ENCODE measurements at places on chromosomes 1 and 21.

DNA sequence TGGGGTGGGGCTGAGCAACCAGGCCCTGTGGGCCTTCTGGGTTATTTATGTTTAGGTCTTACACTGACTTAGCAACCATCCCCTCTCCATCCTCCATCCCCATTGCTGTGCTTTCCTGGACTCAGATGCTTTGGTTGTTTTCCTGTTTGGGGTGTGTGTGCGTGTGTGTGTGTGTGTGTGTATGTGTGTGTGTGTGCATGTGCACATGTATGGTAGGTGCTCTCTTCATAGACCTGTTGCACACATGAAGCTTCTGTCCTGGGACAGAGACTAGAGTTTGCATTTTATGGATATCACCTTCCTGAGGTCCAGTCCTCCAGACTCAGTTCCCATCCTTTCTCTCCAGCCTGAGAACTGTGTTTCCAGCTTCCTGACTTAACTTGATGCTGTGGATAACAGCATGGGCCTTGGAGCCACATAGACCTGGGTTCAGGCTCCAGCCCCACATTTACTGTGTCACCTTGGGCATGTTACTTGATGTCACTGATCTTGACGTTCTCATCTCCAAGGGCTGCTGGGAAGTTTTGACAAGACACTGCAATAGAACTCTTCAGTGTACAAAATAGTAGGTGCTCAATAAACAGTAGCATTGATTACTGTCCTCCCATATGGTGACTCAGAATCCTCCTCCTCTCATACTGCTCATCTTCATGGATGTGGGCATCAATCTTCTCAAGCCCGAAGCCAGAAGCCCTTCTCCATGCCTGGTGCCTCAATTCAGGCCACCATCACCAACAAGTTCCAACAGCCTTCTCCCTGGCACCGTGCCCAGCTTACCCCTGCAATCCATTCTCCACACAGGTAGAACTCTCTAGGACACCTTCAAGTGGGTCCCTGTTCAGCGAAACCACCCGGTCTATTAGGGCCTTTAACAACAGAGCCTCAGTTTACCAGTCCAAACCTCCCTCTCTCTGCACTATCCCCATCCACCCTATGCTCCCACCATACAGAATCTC, 181.8 kb upstream of the EDN2 start:
- DNase-seq = no peak

- peak; percentile 76 for DNase-seq
These were observed 32.1 kb downstream of the EYA3 start for GRCh38 chr1:28056129-28056925.

- DNase-seq = no peak
These were observed 80.8 kb downstream of the SASS6 start for GRCh38 chr1:100051893-100052292.

DNA sequence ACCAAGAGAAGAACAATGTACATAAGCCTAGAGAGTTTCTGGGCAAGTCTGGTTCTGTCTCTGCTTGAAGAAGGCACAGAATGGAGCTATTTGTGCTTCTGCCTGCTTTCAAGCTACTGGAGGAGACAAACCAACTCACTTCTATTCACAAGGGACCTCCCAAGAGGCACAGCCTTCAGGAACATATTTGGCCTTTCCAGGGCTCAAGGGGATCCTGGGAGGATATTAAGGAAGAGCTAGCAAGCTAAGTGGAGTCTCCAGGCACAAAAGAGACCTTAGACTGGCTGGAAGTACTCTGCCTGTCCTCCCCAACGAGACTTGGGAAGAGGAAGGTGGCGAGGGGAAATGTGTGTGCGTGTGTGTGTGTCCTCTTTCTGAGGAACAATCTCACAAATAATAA, at the start of gene OR6Y1:
TSS of gene OR6Y1 (minus strand) at position 54 of the 400 bp plus-strand sequence. CDS start 6,300 bp downstream, outside the sequence.
- DNase-seq = no peak

DNA sequence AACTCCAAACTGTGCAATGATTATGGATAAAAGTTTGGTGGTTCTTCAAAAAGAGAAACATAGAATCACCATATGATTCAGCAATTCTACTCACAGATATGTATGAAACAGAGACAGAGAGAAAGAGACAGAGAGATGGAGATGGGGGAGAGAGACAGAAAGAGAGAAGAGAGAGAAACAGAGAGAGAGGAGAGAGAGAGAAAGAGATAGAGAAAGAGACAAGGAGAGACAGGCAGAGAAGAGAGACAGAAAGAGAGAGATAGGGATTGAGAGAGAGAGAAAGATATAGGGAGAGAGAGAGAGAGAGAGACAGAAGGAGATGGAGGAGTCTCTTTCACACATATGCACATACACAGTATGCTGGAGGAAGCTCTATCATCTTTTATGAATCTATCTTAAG, 87.8 kb downstream of the DISC1 start:
- DNase-seq = no peak

DNA sequence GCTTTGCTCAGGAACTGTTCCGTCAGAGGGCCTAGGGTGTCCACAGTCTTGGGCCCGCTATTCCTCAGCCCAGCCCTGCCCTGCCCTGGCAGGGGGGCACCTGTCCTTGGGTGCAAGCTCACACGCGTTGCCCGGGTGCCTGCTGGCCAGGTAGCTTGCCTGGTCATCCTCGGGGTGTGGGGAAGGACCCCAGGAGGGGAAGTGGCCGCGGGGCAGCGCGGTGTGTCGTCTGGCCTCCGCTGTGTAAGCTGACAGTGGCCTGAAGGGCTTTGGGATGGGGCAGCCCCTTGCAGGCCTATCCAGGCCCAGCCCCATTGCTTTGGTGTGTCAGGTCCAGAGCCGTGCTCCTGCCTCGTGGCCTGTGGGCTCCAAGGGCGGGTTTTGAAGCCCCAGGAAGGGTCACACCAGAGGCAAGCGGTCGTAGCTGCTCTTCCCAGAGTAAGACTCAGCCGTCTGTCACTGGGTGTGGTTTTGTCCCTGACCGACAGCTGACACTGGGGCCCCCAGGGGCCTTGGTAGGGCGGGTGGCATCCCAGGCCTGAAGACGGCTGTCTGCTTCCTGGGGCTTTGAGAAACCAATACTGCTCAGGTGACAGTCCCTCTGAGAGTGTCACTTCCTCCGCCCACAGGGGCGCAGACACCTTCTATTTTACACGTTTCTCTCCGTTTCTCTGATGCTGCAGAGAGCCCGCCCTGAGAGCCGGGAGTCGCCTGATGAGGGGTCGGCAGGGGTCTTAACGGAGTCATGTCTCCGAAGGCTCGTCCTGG, 72.1 kb downstream of the SKI start:
- DNase-seq = peak; percentile 44

DNA sequence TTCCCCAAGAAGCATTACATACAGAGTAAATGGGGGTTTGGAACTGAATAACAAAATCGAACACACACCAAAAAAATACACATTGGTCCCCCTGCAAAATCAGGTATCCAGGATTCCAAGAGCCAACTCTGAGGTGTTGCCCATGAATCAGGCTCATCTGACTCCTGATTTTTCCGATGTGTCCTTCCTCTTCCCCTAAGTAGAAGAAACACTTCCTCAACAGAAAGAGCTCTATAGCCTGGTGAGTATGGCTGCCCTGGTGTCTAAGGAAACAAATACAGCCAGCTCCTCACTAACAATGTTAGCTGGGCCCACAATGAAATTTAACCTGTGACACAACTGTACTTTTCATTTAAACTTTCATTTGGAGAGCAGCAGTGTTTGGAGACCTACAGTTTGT, 33.6 kb downstream of the ERI3 start:
- peak; percentile 68 for DNase-seq

DNA sequence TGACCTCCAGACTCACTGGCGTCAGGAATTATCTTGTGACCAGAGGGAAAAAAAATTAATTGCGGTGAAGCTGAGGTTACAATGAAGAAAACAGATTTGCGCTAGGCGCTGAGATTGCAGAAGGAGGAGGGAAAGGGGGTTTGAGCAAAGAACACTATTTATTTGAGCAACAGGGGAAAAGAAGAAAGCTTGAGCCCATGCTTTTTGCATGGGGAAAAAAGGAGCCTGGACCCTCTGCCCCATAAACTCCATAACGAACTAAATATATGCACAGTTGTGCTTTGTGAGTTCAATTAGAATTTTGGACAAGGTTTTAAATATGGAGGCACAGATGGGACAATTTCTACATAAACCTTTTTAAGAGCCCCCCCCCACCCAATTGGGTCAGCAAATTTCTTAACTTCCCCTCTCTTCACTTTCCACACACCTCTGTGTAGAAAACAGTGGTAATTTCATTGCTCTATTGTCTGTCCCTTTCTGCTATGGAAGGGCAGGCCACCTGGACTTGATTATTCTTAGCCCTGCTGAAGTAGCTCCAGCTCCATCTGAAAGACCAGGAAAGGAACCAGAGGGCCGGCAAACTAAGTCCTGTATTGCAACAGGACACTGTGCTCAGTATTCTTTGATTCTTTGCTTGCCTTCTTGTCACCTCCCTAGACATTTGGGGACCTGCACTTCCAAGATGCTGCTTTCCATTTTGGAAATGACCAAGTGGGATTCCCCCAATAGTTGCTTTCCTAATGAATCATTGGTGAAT, 862 bp upstream of the ID3 start:
- DNase-seq = peak; percentile 84

GRCh38 chr1:17355898-17356297, 16.1 kb upstream of the PADI6 start:
- DNase-seq = no peak

GRCh38 chr1:229691362-229691761, 65.3 kb downstream of the URB2 start:
- DNase-seq = no peak

- peak; percentile 46 for DNase-seq
These were observed 5.9 kb downstream of the PHLDA3 start for GRCh38 chr1:201463071-201463552.

DNA sequence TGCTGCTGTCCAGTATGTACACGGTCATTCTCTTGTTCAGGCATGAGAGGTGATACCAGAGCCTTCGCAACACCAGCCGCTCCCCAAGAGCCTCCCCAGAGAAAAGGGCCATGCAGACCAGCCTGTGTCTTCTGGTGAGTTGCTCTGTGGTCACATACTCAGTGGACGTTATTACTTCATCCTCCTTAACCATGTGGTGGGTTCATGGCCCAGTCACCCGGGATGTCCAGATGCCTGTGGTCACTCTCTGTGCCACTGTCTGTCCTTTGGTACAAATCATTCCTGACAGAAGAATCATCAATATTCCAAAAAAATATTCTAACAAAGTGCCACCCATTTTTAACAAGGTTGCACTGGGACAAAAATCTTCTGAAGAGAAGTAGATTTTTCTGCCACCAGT, 8.8 kb upstream of the ZNF124 start:
- DNase-seq = no peak

DNA sequence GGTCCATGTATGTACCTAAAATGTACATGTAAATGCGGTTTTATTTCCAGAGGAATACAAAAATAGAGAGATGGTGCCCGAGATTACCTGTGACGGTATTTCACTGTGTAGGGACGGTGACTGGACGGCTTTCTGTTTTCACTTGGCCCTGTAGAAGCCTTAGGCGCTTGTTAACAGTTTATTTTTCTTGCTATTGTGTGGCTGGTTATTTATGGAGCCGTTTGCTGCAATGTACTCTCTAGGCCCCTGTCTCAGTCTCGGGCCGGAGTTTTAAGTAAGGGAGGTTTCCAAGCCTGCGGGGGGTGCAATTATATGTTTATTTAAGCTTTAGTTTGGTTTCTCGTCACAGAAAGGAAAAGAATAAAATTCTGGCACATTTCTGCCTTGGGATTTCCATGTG, 413 bp downstream of the EFCAB7 start:
- no peak for DNase-seq

DNA sequence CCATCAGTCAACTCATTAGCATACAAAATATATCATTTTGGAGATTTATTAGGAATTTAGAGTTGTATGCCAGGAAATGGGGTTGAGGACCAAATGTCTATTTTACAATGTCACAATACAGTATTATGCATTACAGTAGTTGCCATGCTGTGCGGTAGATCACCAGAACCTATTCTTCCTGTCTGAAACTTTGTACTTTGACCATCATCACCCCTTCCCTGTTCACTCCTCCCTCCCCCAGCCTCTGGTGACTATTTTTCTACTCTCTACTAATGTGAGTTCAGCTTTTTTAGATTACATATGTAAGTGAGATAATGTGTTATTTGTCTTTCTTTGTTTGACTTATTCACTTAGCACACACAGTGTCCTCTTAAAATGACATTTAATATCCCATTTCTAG, 50.8 kb downstream of the PTBP2 start:
- no peak for DNase-seq

GRCh38 chr1:27106561-27107323, 48.2 kb downstream of the SLC9A1 start:
- peak; percentile 59 for DNase-seq

GRCh38 chr1:203069030-203069747, 16.6 kb downstream of the MYOG start:
- peak; percentile 73 for DNase-seq

DNA sequence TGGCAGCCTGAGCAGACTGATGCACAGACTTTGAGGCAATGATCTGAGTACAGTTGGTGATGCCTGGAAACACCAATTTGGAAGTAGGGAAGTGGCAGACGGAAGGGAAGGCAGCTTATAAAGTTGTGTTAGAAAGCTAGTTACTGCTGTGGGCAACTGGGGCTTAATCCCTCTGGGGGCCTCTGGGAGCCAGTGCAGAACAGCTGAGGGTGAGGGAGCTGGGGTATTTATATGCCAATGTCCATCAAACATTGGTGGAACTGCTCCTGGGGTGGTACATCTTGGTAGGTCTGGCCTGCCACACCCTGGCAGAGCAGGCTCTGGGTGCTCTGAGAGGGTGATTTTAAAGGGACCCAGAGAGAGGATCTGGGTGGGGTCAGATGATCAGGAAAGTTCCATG, 28.1 kb downstream of the TNFRSF8 start:
- DNase-seq = no peak

GRCh38 chr1:31934706-31935629, 3.2 kb downstream of the PTP4A2 start:
- no peak for DNase-seq

DNA sequence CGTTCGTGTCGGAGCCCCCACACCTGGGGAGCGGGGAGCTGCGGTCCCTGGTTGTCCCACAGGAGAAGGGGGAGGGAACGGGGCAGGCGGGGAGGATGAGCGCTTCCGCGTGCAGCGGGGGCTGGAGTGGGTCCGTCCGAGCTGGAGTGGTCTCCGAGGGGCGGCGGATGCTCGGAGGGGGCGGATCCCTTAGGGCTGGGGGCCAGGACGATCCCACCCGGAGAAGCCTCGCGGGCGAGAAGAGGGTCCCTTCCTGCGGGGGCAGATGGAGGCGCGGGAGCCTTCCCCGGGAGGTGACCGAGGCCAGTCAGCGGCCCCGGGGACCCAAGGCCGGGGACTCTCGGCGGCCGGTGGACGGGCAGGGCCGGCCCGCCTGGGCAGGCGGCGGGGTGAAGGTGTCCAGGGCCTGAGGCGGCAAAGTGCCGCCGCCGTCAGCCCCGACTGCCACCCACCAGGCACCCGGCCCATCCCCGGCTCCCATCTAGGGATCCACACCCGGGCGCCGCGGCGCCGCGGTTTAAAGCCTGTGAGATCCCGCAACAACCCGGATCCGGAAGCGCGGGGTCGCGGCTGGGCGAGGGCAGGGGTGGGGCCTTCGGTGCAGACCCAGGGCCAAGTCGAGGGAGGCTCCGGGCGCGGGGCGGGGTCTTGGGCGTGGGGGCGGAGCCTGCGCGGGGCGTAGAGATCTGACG, 5.3 kb upstream of the CCDC27 start:
- DNase-seq = peak; percentile 54

- peak; percentile 90 for DNase-seq
These were observed 93.3 kb downstream of the PDE9A start for GRCh38 chr21:42746593-42747275.

GRCh38 chr1:113983826-113984225, 4.6 kb downstream of the OLFML3 start:
- no peak for DNase-seq

- no peak for DNase-seq
These were observed 231.1 kb downstream of the PBX1 start for GRCh38 chr1:164790081-164790480.

All from inflammatory macrophage (primary cell).